Upper lobe of right lung (tissue), 1 donor: ENCODE measurements at places on chromosomes 1 and 21. TPM values are rescaled to one million over a fixed set of nuclear protein-coding genes. Genes with fewer than 3 reads are reported as not detected.
A peak's percentile ranks its signal among the peaks of the same experiment; 100 is the strongest.

DNA sequence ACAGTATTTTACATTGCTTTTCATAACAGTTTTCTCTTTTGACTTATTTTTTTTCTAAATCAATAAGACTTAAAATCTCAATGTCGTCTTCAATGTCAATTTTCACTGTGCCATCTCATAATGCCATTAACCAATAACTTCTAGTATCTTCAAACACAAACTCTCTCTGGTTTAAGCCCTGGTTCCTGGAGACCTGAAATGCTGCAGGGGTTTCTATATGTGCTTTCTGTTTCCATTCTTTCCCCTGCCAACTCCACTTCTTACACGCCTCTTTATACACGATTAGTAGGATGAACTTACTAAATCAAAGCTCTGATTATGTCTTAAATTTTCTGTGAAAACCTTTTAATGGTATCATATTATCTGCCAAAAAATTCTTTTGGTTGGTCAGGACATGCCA, 191.4 kb downstream of the AMY1C start:
- H3K36me3 ChIP-seq, result no peaks in the 10 kb centered on the region
- no peak overlapping the region for H3K27ac ChIP-seq
- no peak overlapping the region for H3K4me3 ChIP-seq
- no peak for DNase-seq
- no peaks in the 10 kb centered on the region for H3K27me3 ChIP-seq

DNA sequence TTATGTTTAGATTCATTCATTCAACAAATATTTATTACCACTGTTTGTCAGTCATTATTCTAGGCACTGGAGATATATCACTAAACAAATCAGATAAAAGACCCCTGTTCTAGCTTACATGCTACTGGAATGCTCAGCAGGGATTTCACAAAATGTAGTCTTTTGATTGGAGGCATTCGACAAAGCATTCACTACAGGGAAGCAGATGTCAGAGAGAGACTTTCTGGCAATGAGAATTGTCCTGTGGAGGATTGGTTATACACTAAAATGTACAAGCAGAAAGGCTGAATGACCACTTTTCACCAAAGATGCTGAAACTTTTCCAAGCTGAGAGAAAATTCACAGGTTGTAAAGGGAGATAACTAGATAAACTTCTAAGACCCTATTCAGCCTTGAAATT, 57.7 kb downstream of the SCMH1 start:
- DNase-seq, result no peak
- H3K4me3 ChIP-seq, result no peak overlapping the region
- no peaks in the 10 kb centered on the region for H3K4me1 ChIP-seq
- H3K27me3 ChIP-seq, result no peaks in the 10 kb centered on the region
- no peaks in the 10 kb centered on the region for H3K36me3 ChIP-seq

DNA sequence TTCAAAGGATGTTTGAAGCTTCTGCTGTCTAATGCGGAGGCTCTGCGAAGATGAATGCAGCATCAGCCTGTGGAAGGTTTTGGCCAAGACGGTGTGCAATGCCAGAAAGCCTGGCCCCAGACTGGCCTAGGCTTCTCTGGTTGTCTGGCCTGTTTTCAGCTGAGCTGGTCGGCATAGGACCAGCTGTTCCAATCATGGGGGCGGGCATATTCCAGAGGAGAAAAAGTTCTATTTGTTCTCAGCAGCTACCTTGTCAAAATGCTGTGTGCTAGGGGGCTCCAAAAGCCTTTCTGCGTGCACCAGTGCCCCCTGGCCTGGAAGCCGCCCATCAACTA, 57.6 kb downstream of the TGFB2 start:
- H3K36me3 ChIP-seq, result no peaks in the 10 kb centered on the region
- DNase-seq, result no peak
- H3K4me1 ChIP-seq, result no peaks in the 10 kb centered on the region

DNA sequence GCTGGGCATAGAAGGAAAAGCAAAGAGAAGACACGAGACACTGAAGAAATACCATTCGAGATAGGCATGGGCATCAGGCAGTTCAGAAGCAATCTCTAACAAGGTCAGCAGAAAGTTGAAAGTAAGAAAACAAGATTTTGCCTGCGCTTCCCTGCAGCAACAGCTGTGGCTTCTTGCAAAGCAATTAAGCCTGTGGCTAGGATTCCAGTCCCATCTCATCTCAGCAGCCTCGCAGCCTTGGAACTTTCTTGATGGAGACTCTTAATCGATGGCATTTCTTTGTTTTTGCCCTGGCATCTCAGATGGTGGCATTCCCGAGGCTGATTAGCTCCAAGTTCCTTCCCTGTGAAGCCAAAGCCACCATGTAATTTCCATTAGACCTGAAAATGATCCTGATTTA, 64.6 kb upstream of the SPAG17 start:
- H3K27me3 ChIP-seq, result no peaks in the 10 kb centered on the region
- no peaks in the 10 kb centered on the region for H3K4me1 ChIP-seq
- no peak overlapping the region for H3K27ac ChIP-seq
- DNase-seq, result no peak

GRCh38 chr1:89762386-89762778, 58.5 kb upstream of the LRRC8D start:
- no peak for DNase-seq
- no peaks in the 10 kb centered on the region for H3K27me3 ChIP-seq
- peaks cover 17% of the 10 kb centered on the region for H3K4me1 ChIP-seq
- H3K36me3 ChIP-seq, result no peaks in the 10 kb centered on the region
- H3K27ac ChIP-seq, result peak overlapping the region; percentile 67

Gene GPR25
- 0.32 TPM for total RNA-seq
